ENCODE measurements at places on chromosomes 13 and 19.
A peak's percentile ranks its signal among the peaks of the same experiment; 100 is the strongest.

- peak; percentile 54 for DNase-seq
These were observed 170.6 kb downstream of the FLT1 start for GRCh38 chr13:28324181-28324789.

DNA sequence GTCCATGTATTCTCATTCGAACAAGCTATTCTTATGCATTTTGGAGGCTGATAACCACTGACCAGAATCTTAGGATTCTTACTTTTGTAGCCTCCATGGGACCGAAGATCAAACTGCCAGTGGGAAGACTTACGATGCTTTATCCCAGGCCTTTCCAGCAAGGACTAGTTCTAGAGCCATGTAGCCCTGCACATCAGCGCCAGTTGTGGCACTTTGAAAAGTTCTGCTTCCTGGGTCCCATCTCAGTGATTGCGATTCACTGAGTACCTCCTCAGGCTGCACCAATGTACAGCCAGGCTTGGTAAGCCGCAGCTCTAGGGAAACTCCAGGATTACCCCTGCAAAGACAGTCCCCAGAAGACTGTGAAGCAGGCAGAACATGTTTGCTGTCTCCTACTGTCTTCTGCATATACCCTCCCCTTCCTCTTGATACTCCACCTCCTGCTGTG, 18.9 kb upstream of the ENOX1 start:
- DNase-seq, result no peak

DNA sequence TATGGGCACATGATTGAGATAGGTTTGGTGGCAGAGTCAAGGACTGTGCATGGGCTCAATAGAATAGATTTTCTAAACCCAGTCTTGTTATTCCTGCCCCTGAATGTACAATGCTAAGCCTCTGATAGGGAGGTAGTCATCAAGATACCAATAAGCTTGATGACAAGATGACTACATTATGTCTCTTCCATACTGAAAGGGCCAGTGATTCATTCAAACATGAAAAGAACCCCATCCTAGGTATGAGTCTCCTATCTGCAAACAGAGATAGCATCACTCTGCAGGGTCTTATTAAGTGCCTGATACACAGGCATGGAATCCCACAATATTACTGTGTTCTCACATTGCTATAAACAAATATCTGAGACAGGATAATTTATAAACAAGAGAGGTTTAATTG, 40.3 kb upstream of the UFM1 start:
- DNase-seq, result no peak

DNA sequence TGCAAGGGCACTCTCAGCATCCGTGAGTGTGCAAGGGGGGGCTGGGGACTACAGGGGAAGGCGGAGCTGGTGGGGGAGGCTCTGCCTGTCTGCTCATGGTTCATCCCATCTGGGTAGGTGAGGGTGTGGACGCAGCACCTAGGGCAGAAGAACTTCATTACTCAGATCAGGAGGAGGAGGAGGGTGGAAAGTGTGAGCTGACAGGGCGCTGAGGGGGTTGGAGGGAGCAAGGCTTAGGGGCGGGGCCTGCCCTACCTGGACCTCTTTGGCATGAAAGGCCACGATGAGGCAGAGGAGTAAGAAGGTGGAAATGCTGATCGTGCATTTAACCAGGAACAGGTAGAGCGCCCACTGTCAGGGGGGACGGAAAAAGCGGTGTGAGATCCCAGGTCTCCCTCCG, 4.5 kb downstream of the KCNN4 start:
- DNase-seq, result no peak

DNA sequence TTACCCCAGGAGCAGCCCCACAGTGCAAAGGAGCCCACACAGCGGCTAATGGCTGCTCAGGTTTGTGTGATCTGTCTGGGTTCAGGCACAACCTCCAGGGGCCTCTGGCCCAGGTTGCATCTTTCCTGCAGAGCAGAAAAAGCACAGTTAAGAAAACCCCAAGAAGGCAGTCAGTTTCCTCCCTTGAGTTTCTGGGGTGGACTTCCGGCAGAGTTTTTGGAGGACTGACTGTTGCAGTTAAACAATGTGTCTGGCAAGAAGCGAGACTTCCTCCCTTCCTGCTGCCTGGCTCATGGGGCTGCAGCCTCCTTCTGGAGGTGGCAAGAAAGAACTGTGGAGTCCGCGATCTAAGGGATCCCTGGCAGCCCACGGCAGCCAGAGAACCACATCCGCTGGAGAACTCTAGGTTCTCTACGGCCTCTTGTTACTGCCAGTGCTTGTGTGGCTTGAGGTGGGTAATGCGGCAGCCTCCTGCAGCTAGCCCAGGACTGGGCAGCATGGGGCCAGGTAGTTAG, 114.4 kb downstream of the ZDHHC20 start:
- DNase-seq, result no peak

DNA sequence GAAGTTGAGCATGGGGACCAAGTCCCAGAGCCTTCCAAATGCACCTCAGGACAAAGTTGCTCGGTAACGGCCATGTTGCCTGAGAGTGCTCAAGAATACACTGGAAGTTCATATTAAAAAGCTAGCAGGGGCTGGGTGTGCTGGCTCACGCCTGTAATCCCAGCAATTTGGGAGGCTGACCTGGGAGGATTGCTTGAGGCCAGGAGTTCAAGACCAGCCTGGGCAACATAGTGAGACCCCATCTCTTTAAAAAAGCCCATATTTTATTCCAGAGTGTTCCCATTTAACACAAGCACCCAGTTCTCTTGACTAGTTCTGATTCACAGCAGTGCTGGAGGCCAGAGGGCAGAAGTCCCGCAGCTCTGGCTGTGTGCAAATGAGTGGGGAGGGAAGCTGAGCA, 8.1 kb upstream of the GPI start:
- no peak for DNase-seq

GRCh38 chr13:46332772-46333171, 54.3 kb downstream of the RUBCNL start:
- DNase-seq, result no peak

GRCh38 chr13:83568019-83568418, 314.3 kb downstream of the SLITRK1 start:
- DNase-seq, result no peak

GRCh38 chr13:51834581-51835171, 10.3 kb downstream of the TMEM272 start:
- no peak for DNase-seq

DNA sequence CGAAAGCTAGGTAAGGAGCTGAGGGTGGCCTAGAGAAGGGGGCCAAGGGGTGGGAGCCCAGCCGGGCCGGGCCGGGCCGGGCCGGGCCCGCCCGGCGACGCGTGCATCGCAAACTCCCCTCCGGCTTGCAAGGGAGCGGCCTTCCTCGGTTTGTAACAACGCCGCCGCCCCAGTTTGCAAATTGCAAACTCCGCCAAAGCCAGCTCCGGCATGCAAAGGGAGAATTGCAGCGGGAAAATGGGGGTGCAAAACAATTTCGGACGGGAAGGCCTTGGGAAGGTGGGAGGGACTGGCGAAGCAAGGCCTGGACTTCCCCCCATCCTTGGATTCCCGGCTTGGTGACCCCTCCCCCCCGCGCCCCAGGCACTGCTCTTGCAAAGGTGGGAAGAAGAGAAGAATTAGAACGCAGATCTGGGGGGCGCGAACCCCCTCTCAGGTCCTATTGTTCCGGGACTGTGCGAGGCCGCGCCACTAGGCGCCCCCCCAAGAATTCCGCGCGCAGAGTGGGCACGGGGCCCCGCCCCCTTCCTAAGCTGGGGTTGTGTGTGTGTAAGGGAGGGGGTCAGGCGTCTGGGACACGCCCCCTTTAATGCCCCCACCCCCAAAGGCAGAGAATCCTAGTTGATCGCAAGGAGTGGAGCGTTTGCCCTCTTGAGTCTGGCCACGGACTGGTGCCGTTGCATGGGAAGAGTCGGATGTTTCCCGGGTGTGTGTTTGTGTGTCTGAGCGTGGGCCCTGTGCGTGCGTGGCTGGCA, 926 bp downstream of the PRR12 start:
- peak; percentile 55 for DNase-seq

- DNase-seq, result no peak
These were observed 54.4 kb downstream of the MLLT1 start for GRCh38 chr19:6225232-6225865.

DNA sequence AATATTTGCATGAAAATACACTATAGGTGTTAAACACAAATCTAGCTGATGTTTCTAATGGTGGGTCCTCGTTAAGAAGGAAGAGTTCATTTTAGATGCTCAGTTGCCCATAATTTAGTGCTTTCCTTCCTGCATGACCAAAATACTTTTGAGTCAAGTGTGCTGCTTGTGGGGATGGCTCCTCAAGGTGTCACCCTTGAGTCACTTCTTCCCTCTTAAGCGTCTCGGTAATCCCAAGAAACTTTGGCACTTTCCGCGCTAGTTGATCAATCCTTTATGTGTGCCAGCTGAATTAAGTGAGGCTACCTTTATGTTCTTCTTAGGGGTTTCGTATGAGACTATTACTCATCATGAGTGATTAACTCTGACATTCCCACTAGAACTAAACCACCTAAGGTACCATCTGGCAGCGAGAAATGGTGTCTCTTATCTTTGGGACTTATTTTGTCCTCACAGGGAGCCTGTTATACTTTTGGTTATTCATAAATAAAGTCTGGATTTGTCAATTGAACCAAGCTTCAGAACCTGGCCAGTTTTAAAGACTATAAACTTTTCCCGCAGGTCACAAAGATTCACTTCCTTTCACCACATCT, 106.8 kb downstream of the NHLRC3 start:
- DNase-seq, result peak; percentile 74

DNA sequence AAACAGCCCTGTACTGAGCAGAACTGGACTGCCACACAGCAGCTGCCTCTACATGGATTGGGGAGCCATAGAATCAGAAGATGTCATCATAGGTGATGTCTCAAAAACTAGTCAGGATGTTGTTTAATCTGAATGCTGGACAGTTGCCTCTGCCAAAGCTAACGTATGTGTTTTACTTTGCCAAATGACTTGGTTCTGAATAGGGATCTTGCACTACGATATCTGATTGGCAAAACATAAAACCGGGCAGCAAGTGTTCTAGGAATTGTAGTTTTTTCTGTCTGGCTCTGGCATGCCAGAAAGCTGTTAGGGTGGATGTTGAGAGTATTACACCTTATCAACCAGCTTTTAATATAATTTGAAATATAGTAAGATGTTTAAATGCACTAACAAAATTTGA, 645.9 kb downstream of the GPC5 start:
- no peak for DNase-seq

- DNase-seq, result no peak
These were observed 1.0 kb upstream of the NCCRP1 start for GRCh38 chr19:39195755-39196154.
